ENCODE measurements at places on chromosomes 5 and 9.

- DNase-seq: no peak
Observed at GRCh38 chr9:38768351-38768761, 48.4 kb upstream of the FAM240B start.

- DNase-seq: no peak
Observed at GRCh38 chr9:70802206-70802605, 319.2 kb downstream of the TRPM3 start.

GRCh38 chr5:118022062-118022461 lies 966.3 kb downstream of the DTWD2 start:
- DNase-seq: no peak

- DNase-seq: no peak
Observed at GRCh38 chr9:13089666-13090065, 189.8 kb downstream of the MPDZ start.

- no peak for DNase-seq
Observed at GRCh38 chr5:151896031-151896691, 28.5 kb downstream of the GLRA1 start.

GRCh38 chr5:126438267-126438666 lies 15.1 kb downstream of the GRAMD2B start:
- DNase-seq: no peak

GRCh38 chr9:74821636-74822035 lies 66.1 kb downstream of the TRPM6 start:
- DNase-seq: no peak

DNA sequence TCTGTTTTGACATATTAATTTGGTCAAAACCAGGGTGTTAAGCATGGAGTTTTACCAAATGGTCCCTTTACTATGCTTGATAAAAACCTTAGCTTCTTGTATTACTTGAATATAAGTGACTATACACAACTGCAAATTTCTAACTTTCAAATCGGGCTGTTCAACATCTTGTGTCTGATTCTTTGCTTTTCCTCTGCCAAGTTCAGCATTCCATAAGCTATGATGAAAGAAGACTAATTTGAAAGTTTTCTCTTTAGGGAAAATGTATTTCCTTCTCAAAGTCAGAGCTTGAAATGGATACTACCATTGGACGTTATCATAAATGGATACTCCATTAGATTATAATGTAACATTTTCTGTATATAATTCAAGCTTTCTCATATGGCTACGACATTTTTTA lies 792.9 kb downstream of the EFNA5 start:
- DNase-seq: no peak

GRCh38 chr9:37562826-37563225 lies 13.4 kb downstream of the FBXO10 start:
- DNase-seq: no peak

DNA sequence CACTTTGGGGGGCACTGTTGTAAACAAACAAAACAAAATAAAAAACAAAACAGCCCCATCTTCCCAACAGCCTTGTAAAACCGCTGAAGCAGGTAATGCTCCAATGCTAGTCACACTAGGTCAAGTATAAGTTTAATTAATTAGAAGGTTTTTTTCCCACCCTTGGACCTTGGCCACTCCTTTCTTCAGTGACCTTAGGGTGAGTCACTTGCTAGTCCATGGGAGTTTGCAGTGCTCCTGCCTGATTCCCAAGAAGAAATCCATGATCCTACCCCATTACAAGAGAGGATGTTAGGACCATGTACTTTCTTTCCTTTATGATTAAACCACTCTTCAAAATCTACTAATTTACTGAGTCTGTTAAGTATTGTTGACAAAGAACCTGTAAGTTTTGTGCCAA lies 192.2 kb upstream of the CDKN2B start:
- no peak for DNase-seq

- DNase-seq: no peak
Observed at GRCh38 chr5:175235251-175235960, 208.6 kb downstream of the DRD1 start.

GRCh38 chr5:150765011-150765798 lies 6.4 kb upstream of the DCTN4 start:
- no peak for DNase-seq

DNA sequence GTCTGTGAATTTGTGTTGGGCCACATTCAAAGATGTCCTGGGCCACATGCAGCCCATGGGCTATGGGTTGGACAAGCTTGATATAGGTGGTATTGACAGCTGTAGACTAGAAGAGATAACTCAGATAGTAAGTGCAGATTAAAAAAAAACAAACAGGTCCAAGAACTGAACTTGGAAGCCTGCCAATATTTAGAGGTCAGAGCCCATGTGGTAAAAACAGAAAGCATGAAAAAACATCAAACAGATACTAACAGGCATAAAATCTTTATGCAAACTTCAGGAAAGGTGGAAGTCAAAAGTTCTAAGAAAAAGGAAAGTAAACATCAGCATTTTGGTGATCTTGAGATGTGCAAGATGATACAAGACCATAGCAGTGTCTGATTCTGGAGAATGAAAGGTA lies 155.1 kb upstream of the NR4A3 start:
- DNase-seq: no peak

DNA sequence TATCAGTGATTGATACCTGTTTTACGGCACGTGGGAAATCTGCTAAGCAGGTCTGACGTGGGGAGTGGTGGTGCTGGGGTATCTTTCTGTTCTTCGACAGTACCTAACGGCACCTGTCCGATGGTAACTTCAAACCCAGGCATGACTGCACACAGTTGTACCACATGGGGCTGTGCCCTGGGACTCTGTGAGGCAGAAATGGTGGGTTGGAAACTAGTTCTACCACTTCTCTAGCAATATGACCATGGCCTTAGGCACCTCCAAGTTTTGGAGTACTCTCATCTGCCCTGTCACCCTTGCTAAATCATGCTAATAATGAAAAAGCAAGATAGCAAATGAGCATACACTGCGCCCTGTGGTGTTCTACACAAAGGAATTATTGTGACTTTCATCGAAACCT lies 30.9 kb downstream of the EPB41L4B start:
- DNase-seq: no peak

GRCh38 chr5:38009749-38010358 lies 170.0 kb upstream of the GDNF start:
- no peak for DNase-seq

DNA sequence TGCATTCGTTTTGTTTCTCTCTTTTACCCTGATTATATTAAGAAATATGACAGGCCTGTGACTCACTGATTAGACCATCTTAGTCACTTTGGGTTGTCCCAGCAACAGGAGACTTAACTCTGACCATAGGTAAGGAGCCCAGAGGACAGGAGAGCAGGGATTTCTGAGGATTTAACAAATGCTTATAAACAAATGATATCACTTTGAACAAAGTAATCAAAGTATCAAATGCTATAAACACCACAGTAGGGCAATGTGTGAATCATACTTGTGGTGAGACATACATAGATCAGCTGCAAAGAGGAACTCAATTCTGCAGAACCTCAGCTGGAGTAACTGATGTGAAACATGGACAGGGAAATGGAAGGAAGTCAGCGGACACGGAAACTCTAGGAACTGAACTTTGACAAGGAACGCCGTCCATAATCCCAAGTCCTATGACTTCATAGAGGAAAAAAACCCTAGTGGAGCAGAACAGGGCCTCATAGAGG lies 190.6 kb upstream of the MSX2 start:
- no peak for DNase-seq

- DNase-seq: no peak
Observed at GRCh38 chr9:27864644-27865438, 291.6 kb upstream of the C9orf72 start.

DNA sequence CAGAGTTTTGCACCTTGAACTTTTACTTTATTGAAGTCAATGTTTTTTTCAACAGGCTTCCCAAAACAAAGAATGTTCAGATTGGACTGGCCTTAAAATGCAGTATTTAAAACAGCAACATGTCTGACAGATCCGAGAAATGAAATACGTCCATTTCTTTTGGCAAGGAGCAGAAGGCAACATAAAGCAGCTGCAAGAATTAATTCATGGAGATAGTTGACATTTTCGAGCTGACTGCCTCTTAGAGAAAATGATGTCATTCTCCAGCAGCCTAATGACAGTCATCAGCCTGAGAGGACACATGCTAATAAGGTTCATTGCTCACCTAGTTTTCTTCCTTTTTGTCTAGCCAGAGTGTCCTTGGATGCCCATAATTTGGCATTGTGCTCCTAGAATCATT lies 232.2 kb upstream of the SEMA6A start:
- DNase-seq: no peak

GRCh38 chr5:152437866-152438265 lies 32.8 kb upstream of the NMUR2 start:
- DNase-seq: no peak

- DNase-seq: no peak
Observed at GRCh38 chr5:96547486-96547885, 114.4 kb upstream of the PCSK1 start.

DNA sequence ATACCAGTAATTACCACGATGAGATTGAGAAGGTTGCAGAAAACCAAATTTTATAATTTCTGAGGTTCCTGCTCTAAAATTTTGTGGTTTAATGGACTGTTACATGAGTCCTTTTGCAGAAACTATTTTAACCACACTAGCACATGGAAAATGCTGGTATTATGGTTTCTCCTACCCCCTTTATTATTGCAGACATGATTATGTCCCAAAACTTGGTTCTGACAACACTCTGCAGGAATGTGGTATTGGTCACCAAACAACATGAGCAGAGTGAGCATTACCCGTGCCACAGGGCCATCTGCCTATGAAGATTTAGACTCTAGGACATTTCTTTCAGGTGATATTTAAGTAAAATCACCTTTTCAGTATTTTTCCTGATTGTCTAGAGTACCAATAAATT lies 2.8 kb upstream of the ECM2 start:
- no peak for DNase-seq

DNA sequence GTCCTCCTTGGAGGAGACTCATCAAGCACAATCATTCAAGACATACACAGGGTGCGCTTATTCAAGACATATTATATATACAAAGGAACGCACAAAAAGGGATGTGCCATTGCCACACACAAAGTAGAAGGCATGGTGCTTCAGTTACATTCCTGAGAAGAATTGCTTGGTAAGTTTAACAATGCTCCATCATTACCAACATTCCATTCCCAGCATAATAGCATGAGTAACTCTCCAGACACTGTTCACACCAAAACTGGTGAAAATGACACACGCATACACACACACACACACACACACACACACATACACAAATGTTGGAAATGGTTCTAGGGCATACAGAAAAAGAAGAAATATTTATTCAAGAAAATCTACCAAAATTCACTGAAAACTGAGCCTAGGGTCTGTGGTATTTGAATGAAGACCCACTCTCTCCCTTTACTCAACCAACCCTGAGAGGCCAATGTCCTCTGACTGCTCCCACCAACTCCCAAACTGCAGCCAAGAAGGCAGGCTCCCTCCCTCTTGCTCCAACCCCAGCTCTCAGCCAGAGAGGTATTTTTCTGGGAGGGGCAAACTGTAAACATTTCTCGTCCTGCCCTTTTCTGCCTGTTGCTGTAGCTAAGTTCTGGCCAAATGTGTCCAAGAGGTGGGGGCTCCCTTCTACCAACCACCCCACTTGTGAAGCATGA lies 19.9 kb downstream of the UGT3A1 start:
- no peak for DNase-seq

- DNase-seq: no peak
Observed at GRCh38 chr9:26597542-26598149, 295.0 kb downstream of the CAAP1 start.

DNA sequence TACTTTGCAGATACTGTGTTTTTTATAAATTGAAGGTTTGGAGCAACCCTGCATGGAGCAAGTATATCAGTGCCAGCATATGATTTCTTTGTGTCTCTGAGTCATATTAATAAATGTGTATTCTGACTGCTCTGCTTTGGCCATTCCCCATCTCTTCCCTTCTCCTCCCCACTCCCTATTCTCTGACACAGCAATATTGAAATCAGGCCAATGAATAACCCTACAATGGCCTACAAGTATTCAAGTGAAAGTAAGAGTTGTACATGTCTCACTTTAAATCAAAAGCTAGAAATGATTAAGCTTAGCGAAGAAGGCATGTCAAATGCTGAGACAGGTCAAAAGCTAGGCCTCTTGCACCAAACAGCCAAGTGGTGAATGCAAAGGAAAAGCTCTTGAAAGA lies 82.2 kb upstream of the TLX3 start:
- DNase-seq: no peak

GRCh38 chr5:132927355-132928061 lies 35.9 kb downstream of the AFF4 start:
- no peak for DNase-seq

- DNase-seq: no peak
Observed at GRCh38 chr5:119270960-119271757, 84.7 kb upstream of the TNFAIP8 start.

DNA sequence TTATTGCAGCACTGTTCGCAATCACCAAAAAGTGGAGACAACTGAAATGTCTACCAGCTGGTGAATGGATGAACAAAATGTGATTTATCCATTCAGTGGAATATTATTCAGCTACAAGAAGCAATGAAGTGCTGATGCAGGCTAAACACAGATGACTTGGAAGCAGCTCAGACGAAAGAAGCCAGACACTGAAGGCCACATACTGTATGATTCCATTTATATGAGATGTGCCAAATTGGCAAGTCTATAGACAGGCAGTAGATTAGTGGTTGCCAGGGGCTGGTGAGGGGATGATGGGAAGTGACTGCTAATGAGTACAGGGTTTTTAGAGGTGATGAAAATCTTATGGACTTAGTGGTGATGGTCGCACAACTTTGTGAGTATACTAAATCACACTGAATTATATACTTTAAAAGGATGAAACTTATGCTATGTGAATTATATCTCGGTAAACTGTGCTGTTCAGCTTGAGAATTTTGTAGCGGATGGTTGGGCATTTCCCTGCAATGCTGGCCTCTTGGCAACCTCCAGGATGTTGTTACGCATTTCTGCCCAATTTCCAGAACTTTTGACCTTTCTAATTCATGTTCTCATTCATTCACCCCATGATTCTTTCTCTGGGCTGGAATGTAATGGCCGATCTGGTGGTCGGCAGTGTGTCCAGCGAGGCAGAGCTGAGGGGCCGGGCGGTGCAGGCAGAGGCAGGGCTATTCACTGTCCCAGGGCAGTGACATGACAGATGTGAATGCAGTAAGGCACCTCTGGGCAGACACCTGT lies 22.0 kb upstream of the WNK2 start:
- DNase-seq: no peak

DNA sequence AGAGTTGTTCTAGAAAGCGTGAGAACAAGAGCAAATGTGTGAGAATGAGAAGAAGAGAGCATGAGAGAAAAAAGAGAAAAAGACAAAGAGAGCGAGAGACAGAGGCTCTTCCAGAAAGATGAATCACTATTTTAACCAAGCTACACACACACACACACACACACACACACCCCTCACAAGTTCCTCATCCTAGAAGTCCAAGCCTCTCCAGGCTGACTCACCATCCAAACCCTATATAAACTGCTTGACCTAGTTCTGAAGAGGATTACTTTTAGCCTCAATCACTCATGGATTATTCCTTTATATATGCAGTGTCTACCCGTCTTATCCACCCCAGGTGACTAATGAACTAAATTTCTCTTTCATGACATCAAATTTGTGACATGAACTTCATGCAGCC lies 37.6 kb downstream of the C9orf57 start:
- DNase-seq: no peak

DNA sequence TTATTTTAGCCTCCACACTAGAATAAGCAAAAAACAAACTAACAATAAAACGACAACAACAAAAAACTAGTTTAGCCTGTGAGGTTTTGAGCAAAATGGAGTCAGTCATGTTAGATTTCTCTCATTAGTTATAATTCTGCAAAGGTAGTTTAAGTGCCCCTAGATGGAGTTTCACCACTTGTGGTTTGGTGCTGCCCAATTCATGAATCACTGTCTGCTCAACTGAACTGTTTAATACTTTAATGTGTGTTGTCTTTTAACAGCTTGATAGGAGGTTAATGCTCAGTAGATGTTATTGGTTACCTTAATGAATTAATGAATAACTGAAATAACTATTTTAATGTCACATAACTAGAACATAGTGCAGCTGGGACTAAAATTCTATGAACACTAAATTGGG lies 3.5 kb upstream of the PLAA start:
- DNase-seq: no peak

Measured in DND-41 (cell line).